ENCODE measurements at places on chromosomes 3 and 15.
A peak's percentile ranks its signal among the peaks of the same experiment; 100 is the strongest.

DNA sequence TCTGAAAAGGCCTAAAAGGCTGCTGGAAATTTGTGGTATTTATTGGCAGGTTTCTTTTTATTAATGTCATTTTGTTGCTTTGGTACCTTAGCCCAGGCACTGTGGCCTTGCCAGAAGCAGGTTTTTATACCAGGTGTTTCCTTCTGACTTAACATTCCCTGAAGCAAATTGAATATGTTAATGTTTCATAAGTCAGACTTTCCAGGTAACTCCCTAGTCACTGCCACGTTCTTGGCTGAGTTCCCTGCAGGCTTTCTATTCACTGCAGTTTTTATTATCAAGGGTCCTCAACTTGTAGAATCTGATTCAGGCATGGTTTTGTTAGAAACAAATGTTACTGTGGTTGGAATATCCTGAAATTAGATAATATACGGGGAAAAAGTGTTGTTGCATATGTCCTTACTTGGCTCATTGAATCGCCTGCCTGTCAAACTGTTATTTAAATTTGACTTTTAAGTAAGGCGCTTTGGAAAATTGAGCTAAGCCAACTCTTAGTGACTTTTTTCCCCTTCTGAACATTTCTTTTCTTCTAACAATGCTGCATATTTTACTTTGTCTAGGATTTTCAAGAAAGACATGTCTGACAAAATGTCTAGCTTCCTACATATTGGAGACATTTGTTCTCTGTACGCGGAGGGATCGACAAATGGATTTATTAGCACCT lies 22.9 kb downstream of the ITPR1 start:
- no peak for DNase-seq

- no peak for DNase-seq
Observed at GRCh38 chr3:55797084-55797483, 310.0 kb upstream of the WNT5A start.

DNA sequence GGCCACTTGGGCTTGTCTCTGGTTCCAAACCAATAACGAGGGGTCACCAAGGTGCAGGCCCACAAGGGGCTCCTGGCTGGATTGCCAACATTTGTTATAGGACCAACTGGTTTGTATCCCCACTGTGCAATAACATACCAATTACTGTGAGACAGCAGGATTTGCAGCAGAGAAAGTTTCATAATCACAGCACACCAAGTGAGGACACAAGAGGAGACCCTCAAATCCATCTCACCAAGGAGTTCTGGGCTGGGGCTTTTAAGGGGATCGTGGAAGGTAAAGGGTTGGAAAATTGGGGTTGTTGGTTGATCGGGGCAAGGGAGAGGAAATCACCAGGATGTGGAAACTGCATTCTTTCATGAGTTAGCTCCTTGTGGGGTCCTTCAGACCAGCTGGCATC lies 29.7 kb upstream of the LHFPL4 start:
- DNase-seq: no peak

GRCh38 chr15:65819563-65819960 lies 27.5 kb upstream of the DENND4A start:
- no peak for DNase-seq

- DNase-seq: peak; percentile 45
Observed at GRCh38 chr3:106176734-106177133, 307.9 kb upstream of the CBLB start.

DNA sequence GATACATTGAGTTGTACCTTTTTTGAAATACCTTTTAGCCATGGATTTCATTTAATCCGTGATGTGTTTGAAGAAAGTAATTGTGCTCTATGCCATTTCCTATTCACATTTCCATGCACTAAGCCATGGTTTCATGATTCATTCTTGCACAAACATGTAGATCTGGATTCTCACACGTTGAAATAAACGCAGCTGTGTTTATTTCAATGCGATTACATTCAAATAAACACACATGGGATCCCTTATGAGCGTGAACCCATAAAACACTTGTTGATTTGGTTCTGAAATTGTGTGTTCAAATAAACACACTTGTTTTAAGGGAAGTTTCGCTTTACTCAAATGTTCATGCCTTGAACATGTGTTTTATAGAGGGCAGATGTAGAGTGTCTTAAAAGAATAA lies 39.2 kb downstream of the BBX start:
- DNase-seq: no peak

DNA sequence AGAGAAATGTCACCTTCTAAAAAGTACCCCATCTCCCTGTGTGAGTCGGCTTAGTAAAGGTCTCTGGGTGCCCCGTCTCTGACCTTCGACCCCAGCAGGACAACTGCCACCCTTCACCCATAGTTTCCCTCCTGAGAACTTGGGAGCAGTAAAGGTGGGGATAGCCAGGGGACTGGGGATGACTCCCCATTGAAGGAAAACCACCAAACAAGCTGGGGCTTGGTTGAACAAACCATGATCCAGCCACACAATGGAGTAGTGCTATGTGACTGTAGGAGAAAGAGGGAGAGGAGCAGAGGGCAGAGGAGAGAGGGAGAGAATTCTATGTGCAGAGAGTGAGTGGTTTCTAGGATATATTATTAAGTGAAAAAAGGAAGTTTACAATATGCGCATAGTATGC lies 33.7 kb downstream of the IDH3A start:
- DNase-seq: no peak

DNA sequence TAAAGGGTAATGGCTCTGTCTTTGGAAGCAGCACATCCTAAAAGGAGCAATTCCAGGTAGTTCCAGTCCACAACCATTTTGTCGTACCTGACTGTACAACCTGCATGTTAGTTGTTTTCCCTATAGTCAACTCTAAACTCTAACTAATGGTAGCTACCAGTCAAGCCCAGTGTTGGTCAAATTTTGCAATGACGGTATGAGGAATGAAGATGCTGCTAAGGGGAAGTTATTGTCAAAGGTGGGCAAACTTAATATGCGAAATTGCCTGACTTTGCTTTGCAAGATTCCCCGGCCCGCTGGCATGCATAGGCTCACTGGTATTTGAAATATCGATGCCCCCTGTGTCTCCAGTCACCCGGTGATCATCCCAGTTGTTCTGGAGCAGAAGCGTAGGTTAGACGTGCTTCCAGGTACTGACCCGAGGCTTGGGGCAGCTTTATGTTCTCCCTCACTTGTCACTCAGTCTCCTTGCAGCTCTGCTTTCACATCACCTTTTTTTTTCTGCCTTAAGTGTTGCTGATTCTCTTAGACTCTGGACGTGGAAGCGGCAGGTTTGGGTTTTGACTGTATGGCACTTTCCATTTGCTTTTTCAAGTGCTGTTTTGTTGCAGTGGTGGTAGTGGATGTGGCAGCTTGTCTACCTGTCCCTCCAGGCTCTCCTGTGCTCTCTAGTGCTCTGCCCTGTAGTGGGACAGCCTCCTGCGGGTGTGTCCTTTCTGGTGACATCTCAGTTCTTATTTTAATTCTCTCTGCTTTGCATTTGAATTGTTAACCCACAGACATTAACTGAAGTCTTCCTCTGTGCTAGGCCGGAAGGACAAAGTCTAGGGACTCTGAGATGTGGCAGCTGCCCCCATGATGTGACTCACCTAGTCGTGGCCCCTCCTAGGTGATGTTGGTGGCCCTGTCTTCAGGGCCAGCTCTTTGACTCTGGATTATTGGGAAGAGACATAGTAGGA lies 95.8 kb upstream of the UMPS start:
- DNase-seq: no peak

- no peak for DNase-seq
Observed at GRCh38 chr3:196660381-196661166, 21.1 kb downstream of the NRROS start.

DNA sequence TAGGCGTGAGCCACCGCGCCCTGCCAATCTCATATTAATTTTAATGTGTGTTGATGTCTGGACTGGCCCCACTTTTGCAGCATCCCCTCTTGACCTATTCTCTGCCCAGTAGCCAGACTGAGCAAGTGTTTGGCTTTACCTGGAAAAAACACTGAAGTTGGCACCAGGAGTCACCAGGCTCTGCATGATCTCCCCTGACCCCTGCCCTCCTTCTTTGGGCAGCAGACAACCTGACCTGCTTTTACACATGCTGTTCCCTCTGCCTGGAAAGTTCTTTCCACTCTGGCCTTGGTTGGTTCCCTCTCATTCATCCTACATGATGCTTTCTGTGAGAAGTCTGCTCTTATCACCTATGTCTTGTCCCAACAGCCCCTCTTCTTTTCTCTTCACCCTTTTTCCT lies 67.9 kb upstream of the SLC2A2 start:
- no peak for DNase-seq

- DNase-seq: no peak
Observed at GRCh38 chr3:124984754-124985153, 50.2 kb upstream of the MUC13 start.

DNA sequence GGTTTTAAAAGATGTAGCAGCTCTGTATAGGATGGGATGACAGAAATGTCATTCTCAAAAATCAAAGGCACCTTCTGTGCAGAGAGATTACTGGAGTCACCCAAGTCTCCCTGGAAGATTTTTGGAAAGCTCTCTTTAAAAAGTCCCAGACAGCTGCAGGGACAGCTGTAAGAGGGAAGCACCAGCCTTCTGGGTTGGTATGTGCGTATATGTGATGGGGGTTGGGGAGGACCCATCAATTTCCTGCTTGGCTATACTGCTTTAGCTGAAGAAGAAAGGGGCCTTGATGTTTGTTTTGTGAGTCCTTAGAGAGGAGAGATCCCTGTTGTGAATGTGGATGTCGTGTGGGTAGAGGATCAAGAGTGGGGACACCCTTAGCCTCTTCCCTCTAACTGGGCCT lies 5.4 kb upstream of the SEC11A start:
- no peak for DNase-seq
